ENCODE measurements at places on chromosomes 4 and X. TPM values are rescaled to one million over a fixed set of nuclear protein-coding genes. Genes with fewer than 3 reads are reported as not detected.

DNA sequence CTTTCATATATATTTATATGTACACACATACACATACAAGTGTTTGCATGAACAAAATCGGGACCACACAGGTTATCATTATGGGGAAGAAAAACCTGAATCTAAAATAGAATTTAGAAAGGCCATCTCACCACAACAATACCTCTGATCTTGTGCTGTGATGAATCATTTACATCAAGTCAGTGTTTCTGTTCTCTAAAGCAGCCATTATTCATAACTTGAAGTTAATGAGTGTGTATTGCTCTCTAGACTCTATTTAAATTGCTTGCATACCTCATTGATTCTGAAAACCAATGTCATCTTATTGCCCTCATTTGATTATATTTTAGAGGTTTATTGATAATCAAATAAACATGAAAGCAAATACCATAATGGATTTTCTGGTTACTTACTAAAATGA lies 71.6 kb downstream of the FAM114A1 start:
- no peak for DNase-seq

DMD gene
- 0.57 TPM for total RNA-seq

DNA sequence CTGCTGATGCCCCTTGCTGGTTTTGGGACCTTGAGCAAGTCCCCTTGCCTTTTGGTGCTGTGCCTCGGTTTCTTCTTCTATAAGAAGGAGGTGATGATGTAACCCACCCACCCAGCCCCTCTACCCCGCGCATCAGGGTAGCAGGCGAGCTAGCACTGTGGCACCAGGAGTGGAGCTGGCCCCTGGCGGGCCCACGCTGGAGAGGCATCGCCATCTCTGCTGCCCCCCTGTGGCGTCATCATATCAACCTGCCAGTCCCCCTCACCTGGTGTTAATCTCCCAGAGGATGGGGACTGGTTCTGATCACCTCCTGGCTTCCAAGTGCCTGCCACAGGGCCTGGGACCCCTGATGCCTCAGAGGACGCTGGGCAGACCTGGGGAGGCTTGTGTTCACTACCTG lies 6.3 kb upstream of the SORCS2 start:
- no peak for DNase-seq

COL25A1 gene
- not detected for total RNA-seq

DNA sequence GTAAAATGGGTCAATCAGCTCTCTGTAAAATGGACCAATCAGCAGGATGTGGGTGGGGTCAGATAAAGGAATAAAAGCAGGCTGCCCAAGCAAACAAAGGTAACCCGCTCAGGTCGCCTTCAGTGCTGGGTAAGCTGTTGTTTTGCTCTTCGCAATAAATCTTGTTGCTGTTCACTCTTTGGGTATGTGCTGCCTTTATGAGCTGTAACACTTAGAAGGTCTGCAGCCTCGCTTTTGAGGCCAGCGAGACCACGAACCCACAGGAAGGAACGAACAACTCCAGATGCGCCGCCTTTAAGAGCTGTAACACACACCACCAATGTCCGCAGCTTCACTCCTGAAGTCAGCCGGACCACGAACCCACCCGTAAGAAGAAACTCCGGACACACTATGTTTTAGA lies 11.5 kb upstream of the CAMK2D start:
- DNase-seq = peak; percentile 11

- no peak for DNase-seq
Measured at GRCh38 chr4:74631338-74631737, 163.0 kb downstream of the BTC start.

DNA sequence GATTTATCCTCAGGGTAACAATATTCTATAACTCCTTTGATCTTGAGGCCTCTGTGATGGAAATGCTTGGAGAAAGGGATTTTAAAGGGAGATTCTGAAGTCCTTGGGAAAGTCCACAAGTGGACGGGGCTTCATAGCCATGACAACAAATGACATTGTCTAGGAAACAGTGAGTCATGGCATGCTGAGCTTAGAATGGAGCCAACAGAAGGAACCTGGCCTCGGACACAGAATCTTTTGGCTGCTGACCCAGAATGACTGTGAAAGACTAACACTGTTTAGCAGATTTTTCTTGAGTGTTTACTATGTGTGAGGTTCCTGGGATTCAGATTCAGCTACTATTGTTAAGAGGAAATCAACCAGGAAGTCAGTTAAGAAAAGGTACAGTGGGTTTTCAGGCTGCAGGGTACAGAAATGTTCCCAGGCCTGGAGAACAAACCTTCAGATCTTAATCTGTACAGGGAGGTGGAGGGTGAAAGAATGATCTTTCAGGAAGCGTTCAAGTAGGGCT lies 18.1 kb upstream of the CXCL2 start:
- DNase-seq = no peak

GRCh38 chr4:23232987-23233386 lies 540.2 kb downstream of the GBA3 start:
- no peak for DNase-seq

- DNase-seq = no peak
Measured at GRCh38 chr4:21512353-21512752, 436.2 kb downstream of the KCNIP4 start.

GRCh38 chr4:38371391-38371851 lies 292.6 kb upstream of the KLF3 start:
- DNase-seq = no peak

GRCh38 chr4:101689220-101689619 lies 101.3 kb upstream of the BANK1 start:
- no peak for DNase-seq

NPY2R gene
- total RNA-seq = not detected

HSFX3 gene
- total RNA-seq = not detected

DNA sequence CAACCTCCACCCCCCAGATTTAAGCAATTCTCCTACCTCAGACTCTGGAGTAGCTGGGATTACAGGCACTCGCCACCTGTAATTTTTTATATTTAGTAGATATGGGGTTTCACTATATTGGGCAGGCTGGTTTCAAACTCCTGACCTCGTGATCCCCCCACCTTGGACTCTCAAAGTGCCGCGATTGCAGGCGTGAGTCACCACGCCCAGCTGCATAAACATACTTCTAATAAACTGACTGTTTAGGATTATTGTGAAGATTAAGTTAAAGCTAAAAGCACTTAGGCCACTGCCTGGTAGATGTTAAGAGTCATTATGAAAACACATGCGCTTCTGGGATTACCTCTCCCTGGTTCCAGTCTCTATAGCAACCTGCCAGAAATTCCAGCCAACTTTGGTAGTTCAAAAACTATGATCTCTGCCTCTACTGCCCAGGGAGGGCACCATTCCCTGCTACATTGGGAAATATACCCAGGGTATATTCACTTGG lies 30.2 kb upstream of the GRIA3 start:
- no peak for DNase-seq

GABRG1 gene
- total RNA-seq = not detected

- no peak for DNase-seq
Measured at GRCh38 chr4:72857216-72857615, 212.3 kb downstream of the COX18 start.
